ENCODE measurements at places on chromosomes 16 and 17. TPM values are rescaled to one million over a fixed set of nuclear protein-coding genes. Genes with fewer than 3 reads are reported as not detected.

The CIITA gene
- polyA plus RNA-seq = 8.3 TPM

The ZNF768 gene
- 46.9 TPM for polyA plus RNA-seq

The OR1F1 gene
- not detected for polyA plus RNA-seq

The SPATA32 gene
- not detected for polyA plus RNA-seq

The KRT13 gene
- polyA plus RNA-seq = not detected

The HEATR9 gene
- not detected for polyA plus RNA-seq

The AURKB gene
- polyA plus RNA-seq = 0.43 TPM

The KRT39 gene
- not detected for polyA plus RNA-seq

The KRTAP4-1 gene
- not detected for polyA plus RNA-seq

The SARM1 gene
- 10.4 TPM for polyA plus RNA-seq

DNA sequence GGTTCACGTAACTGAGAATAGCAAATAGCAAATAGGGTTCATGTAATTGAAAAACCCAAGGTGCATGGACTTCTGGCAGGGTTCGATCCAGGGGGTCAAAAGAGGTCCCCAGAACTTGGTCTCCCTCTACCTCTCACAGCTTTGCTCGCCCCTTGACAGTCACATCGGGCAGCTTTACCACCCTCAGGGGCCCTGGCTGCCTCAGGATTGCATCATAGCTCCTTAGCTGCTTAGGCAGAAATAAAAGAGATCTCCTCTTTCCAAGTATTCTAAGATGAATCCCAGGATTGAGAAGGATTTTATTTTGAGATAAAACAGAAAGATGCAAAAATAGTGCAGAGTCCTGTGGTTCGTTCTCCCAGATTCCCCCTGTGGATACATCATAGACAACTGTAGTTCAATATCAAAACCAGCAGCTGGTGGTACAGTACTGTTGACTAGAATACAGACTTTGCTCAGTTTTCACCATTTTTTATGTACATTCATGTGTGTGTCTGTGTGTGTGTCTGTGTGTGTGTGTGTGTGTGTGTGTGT is 12.8 kb downstream of the ADGRG3 start:
- no peak for DNase-seq
- H3K27me3 ChIP-seq = no peaks in the 10 kb centered on the region
- H3K4me3 ChIP-seq = no peak overlapping the region
- no peaks in the 10 kb centered on the region for H3K4me1 ChIP-seq

GRCh38 chr16:86522634-86523033 is 12.3 kb downstream of the FOXF1 start:
- H3K36me3 ChIP-seq = no peaks in the 10 kb centered on the region
- no peak for DNase-seq
- peaks cover 14% of the 10 kb centered on the region for H3K27me3 ChIP-seq
- no peaks in the 10 kb centered on the region for H3K4me1 ChIP-seq
